ENCODE measurements at places on chromosomes 11 and 22. TPM values are rescaled to one million over a fixed set of nuclear protein-coding genes. Genes with fewer than 3 reads are reported as not detected.

The YPEL1 gene
- total RNA-seq: 4.0 TPM

The APOA5 gene
- total RNA-seq: 0.39 TPM

The SPTBN2 gene
- total RNA-seq: 7.3 TPM

The SCGB1D2 gene
- 0.85 TPM for total RNA-seq

The TNNT3 gene
- 0.41 TPM for total RNA-seq

The FBLN1 gene
- total RNA-seq: 143 TPM

The OR5P2 gene
- total RNA-seq: not detected

The MS4A1 gene
- total RNA-seq: 0.59 TPM

The BUD13 gene
- 30.0 TPM for total RNA-seq

The PACSIN2 gene
- 60.2 TPM for total RNA-seq

The HEPHL1 gene
- not detected for total RNA-seq

The PLXNB2 gene
- total RNA-seq: 227 TPM

The BAIAP2L2 gene
- total RNA-seq: 0.18 TPM

The SEC14L2 gene
- total RNA-seq: 10.7 TPM

The C11orf86 gene
- total RNA-seq: 0.28 TPM

The ASCL3 gene
- not detected for total RNA-seq

Data from Panc1 (cell line).